ENCODE measurements at places on chromosomes 16 and 17.
A peak's percentile ranks its signal among the peaks of the same experiment; 100 is the strongest.

GRCh38 chr17:45852535-45853297 lies 8.0 kb downstream of the SPPL2C start:
- DNase-seq = peak; percentile 33

GRCh38 chr17:9771465-9771864 lies 19.9 kb downstream of the DHRS7C start:
- no peak for DNase-seq

- no peak for DNase-seq
Measured at GRCh38 chr16:72840631-72841381, 207.1 kb downstream of the ZFHX3 start.

- DNase-seq = no peak
Measured at GRCh38 chr17:19328441-19329061, 34.0 kb downstream of the B9D1 start.

DNA sequence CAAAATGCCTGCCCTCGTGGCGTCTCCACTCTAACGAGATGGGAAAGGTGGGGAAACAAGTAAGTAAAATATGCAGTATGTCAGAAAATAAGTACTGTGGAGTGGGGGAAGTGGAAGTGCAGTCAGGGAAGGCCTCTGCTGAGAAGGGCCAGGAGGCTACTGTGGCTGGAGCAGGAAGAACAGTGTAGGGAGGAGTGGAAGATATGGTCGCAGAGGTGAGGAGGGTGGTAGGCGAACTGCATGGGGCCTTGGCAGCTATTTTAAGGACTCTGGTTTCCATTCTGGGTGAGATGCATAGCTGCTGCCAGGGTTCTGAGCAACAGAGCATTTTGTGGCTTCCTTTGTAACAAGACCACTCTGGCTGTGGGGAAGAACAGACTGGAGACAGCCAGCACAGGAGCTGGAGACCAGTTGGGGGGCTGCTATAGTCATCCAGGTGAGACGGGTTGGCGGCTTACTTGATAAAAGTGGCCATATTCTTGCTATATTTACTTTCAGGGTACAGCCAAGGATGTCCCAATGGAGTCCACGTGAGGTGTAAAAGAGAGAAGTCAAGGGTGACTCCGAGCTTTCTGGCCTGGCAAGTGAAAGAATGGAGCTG lies 42.6 kb downstream of the CYTH1 start:
- no peak for DNase-seq

DNA sequence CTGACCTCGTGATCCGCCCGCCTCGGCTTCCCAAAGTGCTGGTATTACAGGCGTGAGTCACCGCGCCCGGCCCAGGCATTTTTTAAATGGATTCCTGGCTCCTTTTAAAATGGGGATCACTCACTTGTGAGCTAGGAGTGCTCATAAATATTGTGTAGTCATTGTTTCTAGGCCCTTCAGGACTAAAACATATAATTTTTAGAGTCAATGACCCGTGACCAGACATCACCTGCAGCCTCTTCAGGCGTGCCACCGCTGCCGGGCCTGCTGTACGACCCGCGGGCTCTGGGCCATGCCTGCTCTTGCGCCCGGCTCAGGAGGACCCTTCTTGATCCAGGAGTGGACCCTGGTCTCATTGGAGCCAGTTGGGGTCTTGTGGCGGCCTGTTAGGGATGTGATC lies 30.8 kb downstream of the EFCAB5 start:
- no peak for DNase-seq

GRCh38 chr17:4505187-4505586 lies 6.5 kb downstream of the SPNS2 start:
- DNase-seq = no peak

GRCh38 chr17:57556320-57556719 lies 188.8 kb downstream of the CCDC182 start:
- DNase-seq = no peak

- DNase-seq = no peak
Measured at GRCh38 chr16:138049-138417, 440 bp downstream of the NPRL3 start.

DNA sequence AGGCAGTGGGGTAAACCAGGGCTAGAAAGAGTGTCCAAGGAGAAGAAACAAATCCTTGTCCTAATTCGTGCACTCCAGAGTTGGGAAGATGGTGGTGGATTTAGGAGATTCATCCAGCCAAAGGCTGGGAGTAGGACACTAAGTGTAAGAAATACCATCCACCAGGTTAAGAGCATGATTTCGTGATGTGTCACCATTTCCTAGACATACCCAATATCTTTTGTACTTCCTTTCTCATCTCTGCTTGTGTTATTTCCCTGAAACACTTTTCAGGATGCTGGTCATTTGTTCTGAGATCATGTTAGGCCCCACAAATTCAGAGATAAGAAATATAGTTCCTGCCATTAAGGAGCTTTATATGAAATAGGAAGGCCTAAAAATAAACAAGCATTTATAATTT lies 106.3 kb upstream of the HLF start:
- no peak for DNase-seq

- no peak for DNase-seq
Measured at GRCh38 chr16:11734653-11735043, 8.0 kb downstream of the TXNDC11 start.

DNA sequence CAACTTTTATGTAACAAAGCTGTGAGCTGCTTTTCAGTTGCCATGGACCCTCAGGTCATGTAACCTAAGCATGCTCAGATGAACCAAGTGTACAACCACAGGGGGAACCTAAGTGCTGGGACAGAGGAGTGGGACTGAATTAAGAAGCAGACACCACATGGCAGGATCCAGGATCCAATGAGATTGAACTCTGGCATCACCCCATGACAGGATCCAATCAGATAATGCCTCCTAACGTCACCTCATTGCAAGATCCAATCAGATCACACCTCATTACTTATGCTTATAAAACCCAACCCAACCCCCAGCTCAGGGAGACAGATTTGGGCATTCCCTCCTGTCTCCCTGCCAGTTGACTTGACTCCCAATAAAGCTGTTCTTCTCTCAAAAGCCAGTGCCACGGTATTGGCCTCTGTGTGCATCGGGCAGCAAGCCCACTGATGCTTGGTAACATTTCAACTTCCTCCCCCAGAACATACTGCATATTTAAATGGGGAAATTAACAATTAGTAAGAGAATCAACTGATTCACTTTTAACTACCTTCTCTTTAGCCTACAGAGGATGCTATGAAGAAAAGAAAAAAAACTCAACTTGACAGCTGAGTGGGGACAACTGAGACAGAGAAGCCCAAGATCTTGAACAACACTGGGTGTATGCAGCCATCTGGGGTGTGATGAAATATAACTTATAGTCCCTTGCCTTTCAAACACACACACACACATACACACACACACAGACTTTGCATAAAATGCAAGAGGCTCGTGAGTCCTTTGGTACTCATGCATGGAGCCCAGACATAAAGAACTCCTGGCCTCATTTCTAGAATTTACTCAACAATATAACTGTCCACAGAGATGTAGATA lies 148.4 kb downstream of the SLC39A11 start:
- DNase-seq = no peak

DNA sequence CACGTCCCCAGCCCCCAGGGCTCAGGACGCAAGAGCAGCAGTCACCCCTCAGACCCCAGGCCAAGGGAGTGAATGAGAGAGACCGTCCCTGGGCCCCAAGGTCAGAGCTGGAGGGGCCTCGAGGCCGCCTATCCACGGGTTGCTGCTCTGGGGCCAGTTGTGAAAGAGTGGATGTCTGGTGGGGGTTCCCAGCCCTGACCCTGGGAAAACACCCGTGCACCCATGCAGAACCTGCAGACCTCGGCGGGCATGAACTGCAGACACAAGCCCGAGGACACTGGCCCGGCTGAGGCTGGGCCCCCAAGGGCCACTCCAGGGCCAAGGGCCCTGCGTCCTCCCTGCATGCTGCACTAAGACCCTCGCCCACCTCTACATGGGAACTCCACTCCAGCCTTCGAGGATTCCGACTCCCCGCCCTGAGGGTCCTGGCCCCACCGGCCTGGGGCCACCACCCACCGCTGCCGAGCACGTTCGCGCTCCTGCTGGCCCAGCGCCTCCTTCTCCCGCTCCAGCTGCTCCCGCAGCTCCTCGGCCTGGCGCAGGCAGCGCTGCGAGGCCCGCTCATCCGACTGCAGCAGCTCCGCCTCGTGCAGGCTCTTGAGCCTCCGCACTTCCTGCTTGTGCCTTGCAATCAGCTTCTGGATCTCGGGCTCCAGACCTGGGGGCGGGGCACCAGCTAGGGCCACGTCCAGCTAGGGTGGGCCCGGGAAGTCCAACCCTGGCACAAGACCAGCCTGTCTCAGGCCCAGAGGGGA lies 27.6 kb upstream of the AATK start:
- no peak for DNase-seq

GRCh38 chr17:55612691-55613141 lies 101.5 kb upstream of the SMIM36 start:
- no peak for DNase-seq

DNA sequence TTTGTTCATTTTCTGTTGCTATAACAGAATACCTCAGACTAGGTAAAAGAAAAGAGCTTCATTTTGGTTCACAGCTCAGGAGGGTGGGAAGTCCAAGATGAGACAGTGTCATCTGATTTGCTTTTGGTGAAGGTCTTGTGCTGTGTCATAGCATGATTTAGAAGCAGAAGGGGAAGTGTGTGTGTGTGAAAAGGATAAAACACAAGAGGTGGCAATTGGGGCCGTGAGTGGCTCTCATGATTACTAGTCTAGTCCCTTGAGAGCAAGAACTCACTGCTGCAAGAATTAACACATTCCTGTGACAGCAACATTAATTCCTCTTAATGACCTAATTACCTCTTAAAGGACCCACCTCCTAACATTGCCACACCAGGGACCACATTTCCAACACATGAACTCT lies 8.3 kb downstream of the SLC35G3 start:
- DNase-seq = no peak

GRCh38 chr16:23771027-23771426 lies 16.2 kb downstream of the CHP2 start:
- no peak for DNase-seq

- DNase-seq = no peak
Measured at GRCh38 chr16:49830873-49831272, 25.0 kb downstream of the ZNF423 start.

DNA sequence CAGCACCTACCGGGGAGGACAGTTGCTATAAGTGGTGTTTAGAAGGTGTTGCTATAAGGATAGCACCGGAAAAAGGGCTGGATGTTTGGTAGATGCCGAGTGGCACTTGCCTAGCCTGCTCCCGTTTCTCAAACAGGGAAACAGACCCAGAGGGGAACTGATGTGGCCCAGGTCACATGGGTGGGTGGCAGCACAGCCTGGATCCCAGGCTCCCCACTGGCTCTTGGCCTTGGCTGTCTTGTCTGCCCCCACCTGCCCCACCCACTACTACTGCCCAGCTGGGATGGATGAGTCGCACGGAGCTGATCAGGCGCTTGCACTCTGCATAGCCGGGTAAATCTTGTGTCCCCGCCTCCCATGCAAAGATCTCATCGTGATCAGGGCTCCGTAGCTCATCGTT lies 7.2 kb downstream of the SMTNL2 start:
- no peak for DNase-seq

DNA sequence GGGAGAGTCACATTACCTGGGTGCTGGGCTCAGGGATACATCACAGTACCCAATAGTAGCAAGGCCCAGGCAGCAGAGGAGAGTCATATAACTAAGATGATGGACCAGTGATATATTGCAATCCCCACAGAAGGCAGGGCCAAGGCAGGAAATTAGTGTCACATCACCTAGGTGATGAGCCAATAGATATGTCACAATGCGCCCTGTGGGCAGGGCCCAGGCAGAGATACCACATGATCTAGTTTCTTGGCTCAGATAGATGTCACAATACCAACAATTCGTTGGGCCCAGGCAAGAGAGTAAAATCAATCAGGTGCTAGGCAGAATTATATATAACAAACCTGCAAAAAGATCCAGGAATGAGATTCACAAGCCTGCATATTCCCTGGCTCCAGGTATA lies 2111.5 kb downstream of the TP53TG3F start:
- no peak for DNase-seq

- no peak for DNase-seq
Measured at GRCh38 chr17:71118039-71118438, 948.7 kb downstream of the KCNJ2 start.

DNA sequence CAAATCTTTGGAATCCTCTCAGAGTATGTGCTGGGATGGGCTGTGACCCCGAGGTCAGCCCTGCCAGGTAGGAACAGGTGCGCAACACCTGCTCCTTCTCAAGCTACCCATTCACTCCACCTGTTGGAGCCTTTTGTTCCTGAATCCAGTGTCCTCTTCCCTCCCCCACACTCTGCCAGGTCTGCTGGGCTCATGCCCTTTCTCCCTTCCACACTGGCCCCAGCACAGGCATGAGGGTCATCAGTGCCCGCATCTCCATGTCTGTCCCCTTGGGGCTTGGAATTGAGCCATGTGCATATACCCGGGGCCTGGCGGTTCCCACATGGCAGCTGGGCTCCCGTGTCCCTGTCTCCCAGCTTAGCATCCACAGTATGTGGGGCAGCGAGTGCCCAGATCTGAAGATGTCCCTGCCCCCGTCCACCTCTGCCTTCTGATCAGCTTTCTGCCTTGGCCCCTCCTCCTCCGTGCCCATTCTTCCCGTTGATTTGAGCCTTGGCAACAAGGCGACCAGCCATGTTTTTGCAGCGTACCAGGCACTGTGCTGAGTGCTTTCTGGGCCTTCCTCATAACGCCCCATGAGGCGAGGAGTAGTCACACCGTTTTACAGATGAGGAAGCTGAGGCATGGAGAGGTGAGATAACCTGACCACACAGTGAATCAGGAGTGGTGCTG lies 102.2 kb downstream of the RAP1GAP2 start:
- no peak for DNase-seq
